ENCODE measurements at places on chromosomes 13 and 19.

DNA sequence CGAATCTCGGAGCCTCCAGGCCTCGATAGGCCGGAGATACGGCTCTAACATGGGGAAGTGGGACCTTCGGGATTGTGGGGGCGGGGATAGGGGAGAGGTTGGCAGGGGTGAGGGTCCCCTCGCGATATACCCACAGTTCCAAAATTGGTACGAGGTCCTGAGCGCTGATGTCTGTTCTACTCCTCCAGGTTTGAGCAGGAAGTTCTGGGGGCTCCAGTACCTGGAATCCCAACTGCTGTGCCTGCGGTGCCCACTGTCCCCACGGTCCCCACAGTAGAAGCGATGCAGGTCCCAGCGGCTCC lies 447 bp downstream of the RBM42 start:
- no peak for DNase-seq

DNA sequence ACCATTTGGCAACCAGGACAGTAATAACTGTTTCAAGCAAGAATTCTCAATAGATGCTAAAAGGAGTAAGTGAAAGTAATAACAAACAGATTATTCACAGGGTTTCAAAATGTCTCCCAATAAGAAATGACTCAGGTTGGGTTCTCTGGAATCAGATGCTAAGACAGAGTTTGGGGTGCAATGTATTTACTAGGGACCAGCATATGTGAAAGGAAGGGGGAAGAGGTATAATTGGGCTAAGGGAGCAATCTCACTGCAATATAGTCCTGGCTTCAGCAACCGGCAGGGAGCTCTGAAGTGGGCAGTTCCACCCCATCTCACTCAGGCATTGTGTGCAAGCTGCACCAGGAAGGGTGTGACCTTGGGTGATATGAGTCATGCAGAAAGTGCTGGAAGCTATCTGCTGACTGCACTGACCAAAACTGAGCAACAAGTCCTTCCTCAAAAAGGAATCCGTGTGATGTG lies 23.4 kb downstream of the ZDHHC20 start:
- DNase-seq, result no peak

DNA sequence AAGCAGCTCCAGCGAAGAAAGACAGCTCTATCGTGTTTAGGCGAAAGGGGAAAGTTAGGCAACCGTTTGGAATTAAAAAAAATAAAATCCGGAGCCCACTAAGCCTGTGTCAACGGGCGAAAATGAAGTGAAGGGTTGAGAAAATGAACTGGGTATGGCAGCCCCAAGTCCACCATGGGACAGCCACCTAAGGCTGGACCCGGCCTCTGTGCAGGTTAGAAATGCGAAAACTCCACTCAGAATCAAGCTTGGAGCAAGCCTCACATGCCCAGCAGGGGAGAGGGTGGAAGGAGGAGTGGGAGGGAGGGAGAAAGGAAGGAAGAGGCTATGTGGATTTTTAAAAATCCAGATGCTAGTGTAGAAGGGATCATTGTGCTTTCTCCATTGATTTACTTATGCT lies 101.2 kb downstream of the IRS2 start:
- no peak for DNase-seq

DNA sequence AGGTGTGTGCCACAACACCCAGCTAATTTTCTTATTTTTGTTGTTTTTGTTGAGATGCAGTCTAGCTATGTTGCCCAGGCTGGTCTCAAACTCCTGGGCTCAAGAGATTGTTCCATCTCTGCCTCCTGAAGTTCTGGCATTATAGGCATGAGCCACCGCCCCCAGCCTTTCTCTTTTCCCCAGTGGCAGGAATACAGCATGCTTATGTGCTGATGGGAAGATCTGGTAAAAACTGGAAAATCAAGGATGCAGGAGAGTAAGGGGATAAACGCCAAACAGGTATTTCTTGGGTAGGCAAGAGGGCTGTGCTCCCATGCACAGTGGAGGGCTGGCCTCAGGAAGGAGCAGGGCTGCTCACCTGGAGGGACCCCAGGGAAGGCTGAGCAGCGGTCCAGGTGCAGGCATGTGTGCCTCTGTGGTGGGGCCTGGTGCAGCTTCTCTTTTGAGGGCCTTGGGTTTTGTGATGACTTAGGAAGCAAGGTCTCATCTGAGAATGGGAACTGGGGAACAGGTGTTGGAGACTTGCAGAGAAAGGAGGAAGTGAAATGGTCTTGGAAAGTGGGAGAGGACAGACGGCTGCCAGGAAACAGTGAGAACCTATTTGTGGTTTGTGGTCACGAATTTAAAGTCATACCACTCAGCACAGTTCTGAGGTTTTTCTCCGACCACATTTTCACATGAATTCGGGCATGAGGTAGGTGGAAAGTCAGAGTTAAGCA lies 106.5 kb downstream of the TEX26 start:
- DNase-seq, result no peak

- no peak for DNase-seq
Observed at GRCh38 chr19:39943586-39943985, 9.2 kb upstream of the FCGBP start.

DNA sequence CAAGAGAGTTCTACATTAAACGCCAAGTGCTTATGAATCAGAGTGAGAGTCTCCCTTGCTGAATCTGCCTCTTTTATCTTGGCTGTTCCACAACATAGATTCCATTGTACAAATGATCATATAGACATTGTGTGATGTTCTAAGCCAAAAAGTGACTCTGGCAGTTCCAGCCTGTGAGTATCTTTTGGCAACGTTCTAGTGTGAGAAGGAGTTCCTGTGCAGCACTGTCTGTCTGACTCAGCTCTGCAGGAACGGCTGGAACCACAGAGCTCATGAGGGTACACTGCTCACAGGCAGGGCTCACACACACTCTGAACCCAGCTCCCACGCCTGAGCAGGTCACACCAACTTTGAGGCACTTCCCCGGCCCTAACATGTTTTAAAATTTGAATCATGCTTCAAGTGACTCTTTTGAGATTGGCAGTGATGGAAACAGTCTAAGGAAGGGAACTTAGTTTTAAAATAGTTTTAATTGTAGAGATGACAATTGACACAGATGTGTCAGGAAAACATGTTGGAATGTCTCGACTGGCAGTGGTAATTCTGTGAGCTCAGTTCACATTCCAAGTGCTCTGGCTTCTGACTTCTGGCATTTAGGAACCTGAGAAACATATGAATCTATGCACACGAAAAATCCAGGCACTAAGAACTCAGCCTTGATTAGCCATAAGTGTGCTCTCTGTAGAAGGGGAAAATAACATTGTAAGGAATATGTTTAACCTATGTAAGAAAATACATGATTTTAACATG lies 272.0 kb downstream of the UQCRFS1 start:
- no peak for DNase-seq

DNA sequence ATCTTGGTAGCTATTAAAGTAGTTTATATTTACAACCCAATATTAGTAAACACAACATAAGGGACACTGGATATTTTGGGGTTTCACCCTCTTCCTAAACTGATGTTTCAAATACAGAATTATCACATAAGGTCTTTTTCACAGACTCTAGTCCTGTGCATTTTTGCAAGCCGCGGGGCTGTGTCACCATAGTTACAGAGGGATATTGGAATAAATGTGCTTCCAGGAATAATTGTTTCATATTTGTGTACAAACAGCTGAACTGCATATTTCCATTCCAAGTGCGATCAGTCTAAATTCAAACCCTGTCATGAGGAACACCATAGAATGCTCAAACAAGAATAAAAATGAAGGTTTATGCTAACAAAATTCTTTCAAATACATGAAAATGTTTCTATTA lies 762.5 kb upstream of the ARGLU1 start:
- DNase-seq, result no peak

GRCh38 chr13:26449063-26449848 lies 108.2 kb upstream of the WASF3 start:
- no peak for DNase-seq

DNA sequence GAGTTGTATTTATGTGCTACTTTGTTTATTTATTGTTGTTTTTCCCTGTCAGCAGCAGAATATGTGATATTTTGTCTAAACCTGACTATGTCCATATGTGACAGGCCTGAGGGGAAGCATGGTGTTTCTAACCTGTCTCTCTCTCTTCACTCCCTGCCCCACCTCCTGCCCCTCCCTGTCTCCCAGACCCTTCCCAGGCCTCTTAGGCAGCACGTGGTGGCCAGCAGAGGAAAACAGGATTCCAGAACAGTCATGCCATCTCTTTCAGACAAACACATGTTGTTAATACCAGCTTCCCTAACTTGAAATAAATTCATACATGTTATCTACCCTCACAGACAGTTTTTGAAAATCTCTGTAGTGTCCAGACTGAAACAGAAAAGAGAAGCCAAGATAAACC lies 31.0 kb upstream of the ATP11A start:
- DNase-seq, result no peak

DNA sequence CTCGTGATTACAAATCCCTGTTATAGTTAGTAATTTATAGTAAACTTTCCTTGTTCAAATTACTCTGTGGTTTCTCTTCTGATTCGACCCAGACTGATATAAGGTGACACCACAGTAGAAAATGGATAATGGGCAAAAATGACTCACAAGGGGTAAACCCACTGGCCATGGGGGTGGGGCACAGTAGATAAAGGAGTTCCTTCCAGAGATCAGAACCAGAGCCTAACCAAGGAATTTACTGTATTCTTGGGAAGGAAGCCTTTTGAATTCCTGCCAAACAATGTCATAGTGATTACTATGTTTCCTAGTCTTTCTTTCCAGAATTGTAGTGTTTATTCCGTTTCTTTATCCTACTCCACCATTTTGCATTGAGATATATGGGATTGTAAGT lies 21.9 kb downstream of the MIR17HG start:
- DNase-seq, result no peak

GRCh38 chr13:106536244-106537034 lies 977 bp upstream of the EFNB2 start:
- peak; percentile 63 for DNase-seq

DNA sequence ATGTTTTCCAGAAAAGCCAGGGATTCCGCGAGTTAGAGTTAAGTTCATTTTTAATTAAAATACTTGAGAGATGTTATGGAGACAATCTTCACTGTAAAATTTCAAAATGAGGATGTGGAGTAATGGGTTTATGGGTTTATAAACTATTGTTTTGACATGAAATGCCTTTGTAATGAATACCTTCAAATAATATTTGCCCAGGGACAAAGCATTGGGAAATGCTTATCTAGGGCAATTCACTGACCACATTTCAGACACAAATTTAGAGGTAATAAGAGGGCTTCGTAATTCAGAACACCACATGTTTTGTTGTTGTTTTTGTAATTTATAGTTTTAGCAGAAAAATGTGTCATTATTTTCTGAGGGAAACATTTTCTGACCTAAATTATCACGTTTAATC lies 241.1 kb upstream of the ATXN8OS start:
- no peak for DNase-seq
